LHCN-M2 (cell line): ENCODE measurements at places on chromosomes 11 and 22. TPM values are rescaled to one million over a fixed set of nuclear protein-coding genes. Genes with fewer than 3 reads are reported as not detected.
A peak's percentile ranks its signal among the peaks of the same experiment; 100 is the strongest.

- no peak for DNase-seq
Observed at GRCh38 chr11:17933708-17934107, 79.1 kb downstream of the SERGEF start.

DNA sequence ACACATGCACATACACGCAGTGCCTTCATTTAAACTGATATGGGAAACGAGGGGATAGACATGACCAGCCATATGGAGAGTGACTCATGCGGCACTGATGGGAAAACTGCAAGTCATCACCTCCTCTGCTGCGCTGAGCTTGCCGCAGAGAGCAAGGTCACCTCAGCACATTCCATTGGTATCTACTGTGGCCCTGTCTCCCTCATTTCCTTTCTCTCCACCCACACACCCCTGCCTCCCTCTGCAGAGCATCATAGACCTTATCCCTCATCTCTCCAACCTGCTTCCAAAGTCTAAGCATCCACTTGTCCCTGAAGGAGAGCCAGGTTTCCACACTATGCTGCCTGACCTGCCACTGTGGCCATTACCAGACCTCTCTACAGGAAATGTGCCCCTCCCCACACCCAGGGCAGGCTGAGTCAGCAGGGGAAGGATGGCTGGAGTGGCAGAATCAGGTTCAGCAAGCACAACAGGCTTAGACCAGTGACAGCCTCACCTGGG lies 116.9 kb upstream of the SNX19 start:
- peak; percentile 89 for DNase-seq

DNA sequence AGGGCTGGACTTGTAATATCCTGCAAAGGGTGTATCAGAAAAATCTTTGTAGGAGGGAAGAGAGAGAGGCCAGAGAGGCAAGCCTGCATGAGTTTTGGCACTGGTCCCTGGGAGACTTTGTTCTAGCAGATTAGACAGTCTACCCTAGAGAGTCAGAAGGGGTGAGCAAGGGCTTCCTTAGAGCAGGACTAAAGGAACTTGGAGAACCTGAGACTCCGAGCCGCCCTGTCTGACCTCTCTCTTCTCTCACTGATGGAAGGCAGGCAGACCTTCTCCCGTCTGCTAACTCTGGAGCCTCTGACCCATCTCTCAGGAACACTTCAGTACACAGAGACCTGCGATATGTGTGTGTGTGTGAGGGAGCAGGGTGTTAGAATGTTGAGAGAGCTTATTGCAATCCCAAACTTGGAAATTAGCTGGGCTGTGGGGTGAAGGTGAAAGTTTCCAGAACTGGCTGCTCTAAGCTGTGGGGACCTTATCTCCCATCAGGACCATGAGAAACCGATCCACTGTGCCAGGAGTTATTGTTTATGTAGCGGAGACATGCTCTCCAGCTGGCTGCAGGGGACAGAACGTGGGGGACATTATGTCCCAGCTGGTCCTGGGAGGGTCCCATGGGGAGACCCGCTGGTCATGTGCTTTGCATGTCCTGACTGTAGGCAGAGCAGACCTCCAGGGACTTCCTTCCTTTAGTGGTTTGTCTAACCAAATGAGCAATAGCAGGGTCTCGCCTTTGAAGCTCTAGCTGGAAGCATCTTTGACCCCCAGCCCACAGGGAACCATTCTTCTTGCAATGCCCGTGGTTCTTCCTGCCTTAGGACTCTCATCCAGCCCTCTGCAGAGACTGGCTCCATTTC lies 51.1 kb downstream of the TIMP3 start:
- no peak for DNase-seq

DNA sequence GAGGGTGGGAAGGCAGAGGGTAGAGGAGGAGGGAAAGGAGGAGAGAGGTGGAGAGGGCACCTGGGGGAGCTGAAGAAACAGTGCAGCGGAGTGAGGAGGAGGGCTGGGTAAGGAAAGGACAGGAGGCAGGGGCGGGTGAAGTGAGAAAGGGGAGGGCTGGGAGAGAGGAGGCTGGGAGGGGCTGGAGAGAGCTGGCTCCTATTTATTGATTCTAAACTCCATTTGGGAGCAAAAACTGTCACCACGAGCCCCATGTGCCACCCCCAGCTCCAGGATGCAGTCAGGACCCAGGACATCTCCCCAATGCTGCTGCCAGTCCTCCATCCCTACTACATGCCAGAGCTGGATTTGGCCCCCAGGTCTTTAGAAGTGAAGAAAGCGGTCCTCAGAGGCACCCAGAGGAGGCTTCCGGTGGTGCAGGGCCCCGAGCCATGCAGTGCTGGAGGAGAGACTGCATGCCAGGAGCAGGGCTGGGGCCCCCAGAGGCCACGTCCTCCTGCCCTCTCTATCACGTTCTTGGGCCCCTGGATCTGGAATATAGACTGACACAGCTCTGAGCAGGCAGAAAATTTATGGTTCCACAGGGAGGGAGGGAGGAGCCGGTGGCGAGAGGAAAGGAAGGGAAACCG lies 53.7 kb downstream of the SLC22A12 start:
- DNase-seq, result no peak

Gene NXPE4
- total RNA-seq, result not detected in 2 replicates

Gene TMEM151A
- 0.23 and 0.32 TPM in 2 replicates for total RNA-seq
